ENCODE measurements at places on chromosomes 1 and 21. TPM values are rescaled to one million over a fixed set of nuclear protein-coding genes. Genes with fewer than 3 reads are reported as not detected.

The S100A11 gene
- 66.2 TPM for total RNA-seq

- peak; percentile 79 for DNase-seq
Observed at GRCh38 chr1:1906185-1907097, 8.6 kb upstream of the CALML6 start.

- no peak for DNase-seq
Observed at GRCh38 chr1:60866917-60867531, 215.3 kb upstream of the NFIA start.

The SYTL1 gene
- total RNA-seq = 0.66 TPM

The IL20 gene
- total RNA-seq = not detected

The ETV3L gene
- total RNA-seq = not detected

DNA sequence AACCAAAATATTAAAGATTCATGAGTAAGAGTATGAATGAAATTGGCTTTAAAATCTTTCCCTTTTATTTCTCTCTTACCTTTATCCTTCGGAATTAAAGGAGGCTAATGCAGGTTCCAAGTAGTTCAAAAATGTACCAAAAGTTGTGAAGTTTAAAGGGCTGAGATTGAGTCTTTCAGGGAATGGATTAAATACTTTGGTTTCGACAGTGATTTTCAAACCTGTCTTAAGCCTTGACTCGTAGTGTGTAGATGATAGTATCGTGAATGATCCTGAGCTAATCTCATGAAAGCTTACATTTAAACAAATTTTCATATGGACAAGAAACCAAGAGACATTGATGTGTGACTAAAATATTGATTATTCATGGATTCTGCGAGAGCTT lies 66.9 kb downstream of the DYRK1A start:
- no peak for DNase-seq

The NEXN gene
- total RNA-seq = 168 TPM

DNA sequence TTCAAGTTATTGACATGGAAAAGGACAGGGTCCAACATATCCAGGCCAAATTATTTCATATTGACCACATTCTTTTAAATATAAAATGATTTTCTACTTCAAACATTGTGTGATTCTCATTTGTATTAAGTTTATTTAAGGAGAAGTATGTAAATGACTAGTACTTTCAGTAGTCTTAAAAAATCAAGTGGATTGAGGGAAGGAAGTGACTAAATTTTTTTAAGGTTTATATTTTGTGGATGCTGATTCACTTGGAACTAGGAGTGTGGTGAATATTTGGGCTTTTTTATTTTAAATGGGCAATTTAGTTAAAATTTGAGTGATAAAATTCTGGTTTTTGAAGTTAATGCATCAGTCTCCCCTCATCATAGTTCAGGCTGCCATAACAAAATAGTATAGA lies 10.1 kb downstream of the PRRC2C start:
- DNase-seq = no peak

DNA sequence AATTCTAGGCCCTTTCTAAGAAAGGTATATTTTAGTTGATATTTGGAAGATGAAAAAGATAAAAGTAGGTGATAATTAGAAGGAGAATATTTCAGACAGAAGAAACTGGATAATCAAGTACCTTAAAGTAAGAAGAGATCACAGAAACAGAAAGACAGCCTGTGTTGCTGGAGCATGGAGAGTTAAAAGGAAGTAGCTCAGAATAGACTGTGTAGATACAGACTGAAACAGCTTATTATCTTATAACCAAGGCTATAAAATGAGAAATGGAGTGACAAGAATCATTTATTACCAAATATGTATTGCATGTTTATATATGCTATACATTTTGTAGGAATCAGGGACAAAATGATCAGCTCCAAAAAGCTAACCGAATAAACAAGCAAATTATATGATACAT lies 1120.3 kb downstream of the BRINP3 start:
- DNase-seq = no peak

The CRP gene
- not detected for total RNA-seq

- peak; percentile 42 for DNase-seq
Observed at GRCh38 chr1:226738995-226739695, at the start of gene ITPKB. TSS of gene ITPKB (minus strand) at chr1:226739282. CDS start at chr1:226737458, 1,824 bp downstream.

GRCh38 chr1:212496682-212497081 lies 64.0 kb downstream of the NENF start:
- DNase-seq = no peak

DNA sequence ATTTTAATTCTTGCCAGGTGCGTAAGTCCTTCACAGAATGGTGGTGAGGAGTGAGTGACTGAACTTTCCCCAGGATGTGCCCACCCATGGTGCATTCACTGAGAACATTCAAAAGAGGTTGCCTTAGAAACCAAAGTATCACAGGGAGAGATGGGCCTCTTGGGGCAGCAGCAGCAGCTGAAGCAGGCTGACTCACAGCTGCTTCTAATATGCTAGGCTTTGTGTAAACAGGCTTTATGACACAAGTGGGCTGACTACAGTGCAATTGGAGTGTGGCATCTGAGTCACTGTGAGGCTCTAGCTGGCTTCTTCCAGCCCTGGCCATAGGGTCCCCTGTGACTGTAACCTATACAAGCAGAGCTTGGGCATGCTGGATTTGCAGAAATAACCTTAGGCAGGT lies 12.6 kb downstream of the PIGP start:
- peak; percentile 41 for DNase-seq

GRCh38 chr1:32498751-32499150 lies 33.9 kb downstream of the ZBTB8B start:
- DNase-seq = no peak
